ENCODE measurements at places on chromosomes 3 and 15.

- DNase-seq = no peak
These were observed 36.9 kb downstream of the MRPS11 start for GRCh38 chr15:88504445-88504844.

GRCh38 chr15:68984586-68984985 is 29.9 kb upstream of the NOX5 start:
- no peak for DNase-seq

DNA sequence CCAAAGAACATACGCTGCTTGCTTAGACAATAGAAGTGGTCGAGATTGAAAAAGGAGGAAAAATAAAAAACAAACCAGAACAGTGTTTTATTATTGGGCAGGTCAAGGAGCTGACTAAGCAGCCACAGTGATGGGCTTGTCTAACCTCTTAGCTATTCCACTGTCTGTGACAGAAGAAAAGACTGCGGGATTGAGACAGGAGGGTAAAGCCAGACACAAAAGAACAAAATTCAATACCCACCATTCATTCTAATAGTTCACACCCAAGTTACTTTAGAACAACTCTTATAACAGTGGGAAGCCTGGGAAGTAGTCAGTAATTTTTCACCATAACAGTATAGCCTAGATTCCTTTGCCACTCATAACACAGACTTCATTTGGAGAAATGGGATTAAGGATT is 435.4 kb downstream of the MFSD1 start:
- no peak for DNase-seq

- peak; percentile 41 for DNase-seq
These were observed 1.2 kb downstream of the CHST2 start for GRCh38 chr3:143120716-143121240.

GRCh38 chr15:80778621-80778963 is 578 bp upstream of the CEMIP start:
- DNase-seq = no peak

DNA sequence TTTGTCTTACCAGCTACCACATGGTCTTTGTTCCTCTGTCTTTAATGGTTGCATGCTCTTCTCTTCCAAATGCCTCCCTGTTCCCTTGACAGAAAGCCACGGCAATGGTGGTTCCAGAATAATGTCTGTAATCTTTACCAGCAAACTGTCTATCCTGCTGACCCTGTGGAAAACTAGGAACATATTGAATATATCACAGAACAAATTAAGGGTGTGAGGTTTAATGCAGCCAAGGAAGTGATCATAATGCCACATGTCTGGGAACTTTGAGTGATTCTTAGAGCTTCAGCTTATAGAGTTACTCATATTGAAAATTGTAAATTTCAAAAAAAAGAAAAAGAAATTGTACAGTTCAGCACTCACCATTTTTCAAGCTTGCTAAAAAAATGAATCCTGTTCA is 282.9 kb upstream of the RARB start:
- no peak for DNase-seq

- DNase-seq = no peak
These were observed 49.3 kb downstream of the MME start for GRCh38 chr3:155129396-155129795.

GRCh38 chr3:16177962-16178627 is 3.6 kb downstream of the GALNT15 start:
- DNase-seq = peak; percentile 82

DNA sequence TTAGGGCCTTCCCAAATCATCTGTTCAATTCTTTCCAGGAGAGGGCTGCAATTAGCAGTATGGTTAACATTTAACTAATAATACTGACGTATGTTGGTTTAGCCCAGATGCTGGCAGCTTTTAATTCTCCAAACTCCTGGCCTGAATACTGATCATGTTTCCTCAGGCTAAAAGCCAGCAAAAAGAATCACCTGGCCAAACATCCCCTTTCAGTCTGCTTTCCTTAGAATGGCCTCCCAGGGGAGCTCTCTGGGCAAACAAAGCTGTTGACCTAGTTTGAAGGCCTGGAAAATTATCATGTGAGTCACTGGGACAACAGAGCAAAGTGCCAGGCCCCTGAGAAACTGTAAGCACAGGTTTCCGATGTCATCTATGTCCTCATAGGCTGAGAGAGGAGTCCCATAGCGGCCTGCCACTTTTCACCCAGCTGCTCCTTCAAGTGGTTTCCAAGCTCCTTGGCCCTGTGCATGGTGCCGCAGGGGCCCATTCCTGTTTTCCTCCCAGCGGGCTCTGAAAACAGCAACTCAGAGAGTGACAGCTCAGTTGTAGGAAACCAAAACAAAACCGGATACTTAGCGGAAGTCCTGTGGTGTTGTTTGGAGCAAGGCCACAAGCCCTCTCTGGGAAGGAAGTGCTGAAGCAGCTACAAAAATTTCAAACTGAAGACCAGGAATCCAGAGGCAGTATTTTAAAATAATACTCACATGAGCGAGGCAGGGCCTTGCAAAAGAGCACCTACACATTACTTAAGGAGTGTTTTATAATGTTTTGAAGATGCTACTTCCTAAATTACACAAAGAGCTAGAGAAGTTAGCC is 36.5 kb upstream of the RAB11A start:
- peak; percentile 48 for DNase-seq

DNA sequence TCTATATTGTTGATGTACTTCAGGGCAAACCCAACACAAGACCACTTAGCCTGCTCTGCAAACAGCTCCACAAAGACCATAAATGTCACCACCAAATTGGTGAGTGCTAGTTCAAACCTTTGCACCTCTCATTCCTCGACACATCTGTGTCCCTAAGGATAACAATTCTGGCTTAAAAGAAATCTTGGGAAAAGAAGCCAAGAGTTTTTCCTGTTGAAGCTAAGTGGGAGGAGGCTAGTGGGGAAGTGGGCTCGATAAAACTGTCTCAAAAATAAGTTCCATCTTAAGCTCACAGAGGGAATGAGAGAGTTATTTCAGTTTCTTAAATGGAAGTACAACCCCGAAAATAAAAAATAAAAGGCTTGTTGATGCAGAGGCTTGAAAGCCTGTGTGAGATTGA is 40.4 kb upstream of the PRICKLE2 start:
- no peak for DNase-seq

- no peak for DNase-seq
These were observed 288.9 kb downstream of the ZBBX start for GRCh38 chr3:167091226-167091625.

DNA sequence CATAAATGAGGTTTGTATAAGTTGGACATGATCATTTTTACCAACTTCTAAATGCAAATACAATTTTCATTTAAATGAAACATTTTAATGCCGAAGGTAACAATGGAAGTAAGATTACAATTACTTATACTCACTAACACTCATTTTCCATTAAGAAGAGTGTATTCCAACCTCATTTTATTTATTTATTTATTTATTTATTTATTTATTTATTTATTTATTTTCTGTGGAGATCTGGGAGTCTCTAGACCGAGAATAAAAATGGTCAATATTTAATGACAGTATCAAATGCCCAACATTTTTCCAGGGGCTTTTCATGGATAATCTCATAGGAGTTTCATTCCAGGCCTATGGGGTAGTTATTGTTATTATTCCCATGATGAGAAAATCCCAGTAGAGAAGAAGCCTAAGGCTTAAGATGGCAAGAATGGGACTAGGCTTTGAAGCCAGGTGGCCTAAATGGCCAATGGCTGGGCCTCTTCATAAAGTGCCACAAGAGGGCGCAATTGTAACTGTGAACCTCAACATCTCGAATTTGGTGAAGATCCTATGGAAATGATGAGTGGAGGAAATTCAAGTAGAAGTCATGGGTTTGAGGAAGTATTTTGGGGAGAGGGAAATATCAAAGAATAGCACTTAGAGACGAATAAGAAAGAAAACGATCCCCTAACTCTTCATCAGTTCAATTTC is 21.3 kb downstream of the VGLL3 start:
- no peak for DNase-seq

GRCh38 chr3:100928638-100929428 is 64.4 kb downstream of the ABI3BP start:
- DNase-seq = no peak

GRCh38 chr3:171846597-171846996 is 3.4 kb downstream of the TMEM212 start:
- DNase-seq = no peak

- no peak for DNase-seq
These were observed 14.2 kb upstream of the SEMA3B start for GRCh38 chr3:50254577-50255250.

GRCh38 chr3:72266016-72266370 is 481.0 kb upstream of the PROK2 start:
- DNase-seq = no peak

DNA sequence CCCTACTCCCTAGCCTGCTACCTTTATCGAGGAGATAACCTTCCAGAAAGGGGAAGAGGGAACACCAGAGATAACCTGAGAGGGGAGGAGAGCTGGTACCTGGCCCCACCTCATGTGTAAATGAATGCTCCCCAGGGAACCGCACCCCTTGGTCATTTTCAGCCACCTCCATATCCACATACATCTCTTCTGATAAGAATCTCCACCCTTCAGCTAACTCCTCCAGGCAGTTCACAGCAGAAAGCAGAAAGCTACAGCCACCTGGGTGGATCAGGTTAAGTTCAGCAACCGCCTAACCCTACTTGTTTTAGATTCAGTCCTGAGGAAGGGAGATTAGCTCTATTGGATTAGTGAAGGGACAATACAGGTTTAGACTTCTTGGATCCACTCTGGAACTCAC is 38.0 kb upstream of the TIMP4 start:
- no peak for DNase-seq

DNA sequence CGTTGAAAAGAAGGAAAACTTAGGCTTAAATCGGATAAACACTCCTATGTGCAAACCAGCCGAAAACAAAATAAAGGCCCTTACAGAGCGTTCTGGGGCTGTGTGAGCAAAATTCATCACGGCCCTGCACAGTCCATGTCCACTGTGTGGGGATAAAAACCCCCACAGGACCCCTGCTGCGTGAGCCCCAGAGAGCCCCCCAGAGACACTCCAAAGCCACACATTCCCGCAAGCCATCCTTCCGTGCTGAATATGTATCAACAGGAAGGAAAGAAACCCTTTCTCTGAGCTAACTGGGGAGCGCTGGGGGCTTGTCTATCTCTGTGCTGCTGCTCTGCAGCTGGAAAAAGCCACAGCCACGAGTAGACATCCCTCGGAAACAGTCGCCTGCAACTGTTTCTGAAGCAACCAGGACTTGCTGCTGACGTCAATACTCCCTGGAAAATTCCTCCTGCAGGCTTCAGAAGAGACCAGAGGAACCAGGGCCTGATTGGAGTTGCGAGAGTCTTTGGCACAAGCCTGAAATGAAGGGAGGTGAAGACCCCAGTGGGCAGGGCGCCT is 72.7 kb downstream of the NUP210 start:
- DNase-seq = no peak

DNA sequence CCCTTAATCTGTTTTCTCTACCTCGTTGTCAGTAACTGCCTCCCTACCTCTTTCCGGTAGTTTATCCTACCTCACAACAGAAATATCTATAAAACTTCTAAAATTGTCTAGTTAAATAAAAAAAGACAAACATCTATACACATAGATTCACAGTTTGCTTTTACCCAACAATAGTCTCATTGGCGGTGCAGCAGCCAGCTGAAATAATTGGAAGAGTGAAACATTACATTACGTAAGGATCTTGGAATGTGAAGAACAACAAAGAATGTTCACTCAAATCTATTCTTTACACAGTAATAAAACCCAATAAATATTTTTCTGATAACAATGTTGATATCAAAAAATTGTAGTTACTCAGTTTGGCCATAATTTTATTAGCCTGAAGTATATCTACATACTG is 115.5 kb upstream of the ARPP21 start:
- DNase-seq = no peak

- peak; percentile 30 for DNase-seq
These were observed 19.9 kb downstream of the SPICE1 start for GRCh38 chr3:113495035-113495434.

- no peak for DNase-seq
These were observed 313.9 kb upstream of the CTNNB1 start for GRCh38 chr3:40885430-40885829.

DNA sequence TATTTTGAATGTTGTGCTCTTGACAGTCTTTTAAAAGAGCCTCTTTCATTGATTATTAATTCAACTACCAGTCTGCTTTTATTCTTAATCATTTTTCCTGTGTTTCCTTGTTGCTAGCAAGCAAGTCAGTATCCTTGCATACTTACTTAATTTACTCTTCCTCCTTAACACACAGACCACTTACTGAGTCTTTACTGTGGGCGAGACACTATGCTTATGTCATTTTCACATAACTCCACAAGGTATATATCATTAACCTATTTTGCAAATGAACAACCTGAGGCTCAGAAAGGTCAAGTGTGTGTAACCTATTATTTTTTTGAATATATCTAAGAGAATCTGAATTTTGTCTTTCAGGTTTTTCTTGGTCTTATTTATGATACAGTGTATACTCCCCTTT is 130.9 kb downstream of the WDR76 start:
- no peak for DNase-seq

- no peak for DNase-seq
These were observed 8.8 kb upstream of the TBC1D23 start for GRCh38 chr3:100252001-100252400.

GRCh38 chr15:68278595-68279405 is 1.3 kb downstream of the FEM1B start:
- no peak for DNase-seq
